ENCODE measurements at places on chromosomes 4 and X. TPM values are rescaled to one million over a fixed set of nuclear protein-coding genes. Genes with fewer than 3 reads are reported as not detected.

DNA sequence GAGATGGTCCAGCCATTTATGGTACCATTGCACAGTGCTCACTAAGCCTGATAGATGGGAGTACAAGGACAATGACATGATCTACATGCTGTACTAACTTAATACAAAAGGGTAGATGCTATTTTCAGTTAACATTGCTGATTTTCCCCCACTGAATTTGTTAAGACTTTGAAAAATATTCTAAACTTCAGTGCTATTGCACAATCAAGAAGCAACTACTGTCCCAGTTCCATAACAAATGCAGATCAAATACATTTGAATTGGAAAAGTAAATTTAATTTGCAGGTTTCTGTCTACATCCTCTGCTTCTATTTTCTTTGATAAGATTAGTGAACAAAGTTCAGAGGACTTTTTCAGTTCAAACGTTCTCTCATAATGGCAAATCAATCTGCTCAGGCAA lies 366.8 kb upstream of the FGF13 start:
- H3K4me1 ChIP-seq: no peaks in the 10 kb centered on the region
- no peaks in the 10 kb centered on the region for H3K27me3 ChIP-seq
- H3K27ac ChIP-seq: no peak overlapping the region
- no peak overlapping the region for H3K4me3 ChIP-seq
- DNase-seq: no peak

- H3K36me3 ChIP-seq: no peaks in the 10 kb centered on the region
- H3K27ac ChIP-seq: no peak overlapping the region
- no peak for DNase-seq
These were observed 425.7 kb downstream of the GPAT3 start for GRCh38 chr4:83961575-83961974.

- no peak for DNase-seq
- no peaks in the 10 kb centered on the region for H3K36me3 ChIP-seq
- H3K27ac ChIP-seq: no peak overlapping the region
- H3K4me3 ChIP-seq: no peak overlapping the region
- H3K27me3 ChIP-seq: no peaks in the 10 kb centered on the region
These were observed 42.5 kb upstream of the ELF2 start for GRCh38 chr4:139219450-139220055.

GRCh38 chrX:136647677-136648360 lies at the start of gene CD40LG:
Gene CD40LG (plus strand): TSS chrX:136648158. CDS start chrX:136648249, 91 bp downstream.
- no peak within 1 kb of the TSS for H3K27ac ChIP-seq
- no peaks in the 10 kb centered on the region for H3K4me1 ChIP-seq
- no peak within 1 kb of the TSS for H3K4me3 ChIP-seq
- no peaks in the 10 kb centered on the region for H3K27me3 ChIP-seq

- DNase-seq: no peak
- H3K4me1 ChIP-seq: peaks cover 6% of the 10 kb centered on the region
- no peaks in the 10 kb centered on the region for H3K27me3 ChIP-seq
These were observed 160.3 kb upstream of the RASGEF1B start for GRCh38 chr4:81631958-81632441.

CLIC2 gene
- 15.5 TPM for total RNA-seq
